NK-92 treated with Interleukin-12 subunit alpha and Interleukin-12 subunit beta, amount 100 ng/mL, for 24 hours (cell line): ENCODE measurements at places on chromosomes 16 and 17.

GRCh38 chr17:37720989-37721388, 23.9 kb downstream of the HNF1B start:
- no peak for DNase-seq

DNA sequence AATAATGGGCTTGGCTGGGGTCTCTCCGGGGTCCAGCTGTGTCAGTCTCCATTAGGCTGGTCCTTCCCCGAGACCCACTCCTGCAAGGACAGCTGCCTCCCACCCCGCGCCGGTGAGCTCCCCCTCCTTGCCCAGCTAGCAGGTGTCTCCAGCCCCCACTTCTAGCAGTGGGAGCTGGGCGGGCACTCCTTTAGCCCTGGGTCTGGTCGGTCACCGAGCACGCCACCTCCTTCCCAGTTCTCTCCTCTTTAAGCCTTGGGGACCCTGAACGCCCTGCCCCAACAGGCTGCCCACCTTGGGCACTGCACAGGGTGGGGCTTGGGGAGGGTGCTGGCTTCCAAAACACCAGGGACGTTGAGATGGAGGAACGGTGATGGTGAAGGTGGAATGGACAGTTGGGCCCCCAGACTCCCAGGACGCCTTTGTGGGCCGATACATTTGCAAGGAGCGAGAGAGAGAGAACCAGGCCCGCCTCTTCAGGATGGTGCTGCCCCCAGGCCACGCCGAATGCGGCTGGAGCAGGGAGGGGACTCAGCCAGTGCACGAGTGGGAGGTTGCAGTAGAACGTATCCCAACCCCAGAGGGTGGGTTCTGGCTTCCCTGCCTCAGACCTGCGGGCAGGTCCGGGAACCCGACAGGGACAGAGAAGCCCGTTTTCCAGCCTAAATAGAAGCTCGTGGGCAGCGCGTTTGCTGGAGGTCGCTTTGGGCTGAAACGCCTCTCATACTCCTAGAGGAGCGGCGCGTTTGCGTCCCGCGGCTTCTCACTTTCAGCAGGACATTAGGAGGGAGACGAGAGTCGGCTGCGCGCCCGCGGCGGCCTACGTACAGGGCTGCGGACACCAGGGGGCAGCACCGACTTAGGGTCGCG, 10.7 kb downstream of the TBX2 start:
- DNase-seq: no peak

GRCh38 chr17:38921756-38922411, 3.5 kb upstream of the LASP1NB start:
- DNase-seq: no peak

DNA sequence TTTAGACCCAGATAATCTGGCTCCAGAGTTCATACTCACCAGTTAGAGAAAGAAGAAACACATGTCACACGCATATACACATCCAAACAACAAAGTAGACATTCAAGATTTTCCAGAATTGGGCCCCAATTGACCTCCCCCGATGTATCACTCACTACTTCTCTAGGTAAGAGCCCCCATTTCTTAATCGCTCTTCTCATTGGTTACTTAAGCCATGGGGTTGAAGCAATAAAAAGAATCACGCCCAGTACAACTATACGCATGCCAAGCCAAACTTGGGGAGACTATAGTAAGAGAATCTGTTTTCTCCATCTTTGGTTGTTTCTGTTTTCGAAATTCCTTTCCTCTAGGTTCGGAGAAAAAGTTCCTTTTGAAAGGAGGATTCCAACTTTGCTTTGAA, 565 bp downstream of the DDX52 start:
- DNase-seq: no peak

- DNase-seq: no peak
Measured at GRCh38 chr17:39629494-39629880, 2.7 kb downstream of the PPP1R1B start.

DNA sequence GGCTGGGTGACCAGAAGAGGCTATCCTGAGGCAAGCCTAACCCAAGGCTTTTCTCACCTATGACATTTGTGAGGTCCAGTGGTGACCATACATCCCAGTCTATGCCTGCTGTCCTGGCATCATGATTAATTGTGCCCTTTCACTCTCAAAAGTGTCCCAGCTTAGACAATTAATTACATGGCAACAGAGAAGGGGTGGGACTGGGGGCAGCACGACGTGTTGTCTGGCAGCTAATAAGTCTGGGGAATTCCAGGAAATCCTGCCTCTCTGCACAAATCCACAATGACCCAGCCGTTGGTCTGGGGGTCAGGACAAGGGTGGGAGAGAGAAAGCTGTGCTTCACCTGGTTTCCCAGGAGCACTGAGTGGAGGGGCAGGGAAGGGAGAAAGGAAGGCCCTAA, 14.0 kb upstream of the MTMR4 start:
- no peak for DNase-seq

GRCh38 chr17:41835214-41835799, 725 bp downstream of the NT5C3B start:
- DNase-seq: no peak

DNA sequence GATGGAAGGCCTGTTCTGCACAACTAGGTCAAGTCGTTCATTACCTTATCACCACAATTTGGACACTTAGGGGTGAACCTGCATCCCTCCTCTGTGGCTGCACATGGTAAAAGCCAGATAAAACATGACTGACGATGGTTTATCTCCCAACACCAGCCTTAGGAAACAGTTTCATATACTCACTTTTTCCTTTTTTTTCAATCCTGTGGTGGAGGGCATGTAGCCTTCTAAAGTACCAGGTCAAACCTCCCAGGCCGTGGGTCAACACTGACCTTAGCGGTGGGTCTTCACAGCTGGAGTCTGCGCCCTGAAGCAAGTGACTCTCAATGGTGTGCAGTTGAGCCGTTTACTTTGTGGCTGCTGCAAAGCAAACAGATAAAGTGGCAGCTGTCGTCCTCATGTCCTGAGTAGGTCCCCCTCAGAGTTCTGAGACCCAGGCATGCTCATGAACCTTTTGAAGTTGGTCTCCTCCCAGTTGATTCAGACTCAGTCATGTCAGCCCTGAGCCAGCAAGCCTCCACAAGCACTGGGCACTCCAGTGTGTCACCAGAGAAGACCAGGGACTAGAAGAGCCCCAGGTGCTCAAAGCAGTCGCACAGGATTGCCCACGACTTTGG, 5.9 kb downstream of the FAHD1 start:
- DNase-seq: no peak

GRCh38 chr17:9330141-9330540, 245.5 kb downstream of the STX8 start:
- no peak for DNase-seq

GRCh38 chr17:82548681-82549303, 29.3 kb downstream of the FOXK2 start:
- DNase-seq: no peak

GRCh38 chr16:24344784-24345183, 88.6 kb downstream of the CACNG3 start:
- no peak for DNase-seq

DNA sequence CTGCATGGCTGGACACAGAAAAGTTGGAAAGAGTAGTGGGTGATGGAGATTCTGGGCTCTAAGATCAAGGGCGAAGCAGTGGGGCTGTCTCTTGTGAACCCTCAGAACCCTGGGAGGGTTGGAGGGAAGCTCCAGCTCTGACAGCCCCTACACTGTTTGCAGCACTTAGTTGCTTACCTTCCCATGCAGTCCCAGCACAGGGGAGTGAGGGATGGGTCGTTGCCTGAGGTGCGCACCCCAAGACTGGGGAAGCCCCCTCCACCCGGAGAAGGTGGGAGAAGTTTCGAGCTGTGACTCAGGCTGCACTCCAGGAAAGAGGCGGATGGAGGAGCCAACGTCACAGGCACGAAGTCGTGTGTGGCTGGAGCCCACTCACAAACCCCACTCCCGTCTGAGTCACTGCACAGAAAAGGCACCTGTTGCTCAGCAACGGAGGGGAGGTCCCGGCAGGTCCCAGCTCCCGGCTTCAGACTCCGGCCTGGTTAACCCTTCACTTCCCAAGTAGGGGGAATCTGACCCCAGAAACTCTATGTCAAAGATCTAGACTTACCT, 60.1 kb downstream of the AIPL1 start:
- no peak for DNase-seq

- no peak for DNase-seq
Measured at GRCh38 chr17:42698736-42699414, 16.5 kb downstream of the CNTNAP1 start.

GRCh38 chr17:45138911-45139532, 3.5 kb downstream of the ACBD4 start:
- DNase-seq: no peak

DNA sequence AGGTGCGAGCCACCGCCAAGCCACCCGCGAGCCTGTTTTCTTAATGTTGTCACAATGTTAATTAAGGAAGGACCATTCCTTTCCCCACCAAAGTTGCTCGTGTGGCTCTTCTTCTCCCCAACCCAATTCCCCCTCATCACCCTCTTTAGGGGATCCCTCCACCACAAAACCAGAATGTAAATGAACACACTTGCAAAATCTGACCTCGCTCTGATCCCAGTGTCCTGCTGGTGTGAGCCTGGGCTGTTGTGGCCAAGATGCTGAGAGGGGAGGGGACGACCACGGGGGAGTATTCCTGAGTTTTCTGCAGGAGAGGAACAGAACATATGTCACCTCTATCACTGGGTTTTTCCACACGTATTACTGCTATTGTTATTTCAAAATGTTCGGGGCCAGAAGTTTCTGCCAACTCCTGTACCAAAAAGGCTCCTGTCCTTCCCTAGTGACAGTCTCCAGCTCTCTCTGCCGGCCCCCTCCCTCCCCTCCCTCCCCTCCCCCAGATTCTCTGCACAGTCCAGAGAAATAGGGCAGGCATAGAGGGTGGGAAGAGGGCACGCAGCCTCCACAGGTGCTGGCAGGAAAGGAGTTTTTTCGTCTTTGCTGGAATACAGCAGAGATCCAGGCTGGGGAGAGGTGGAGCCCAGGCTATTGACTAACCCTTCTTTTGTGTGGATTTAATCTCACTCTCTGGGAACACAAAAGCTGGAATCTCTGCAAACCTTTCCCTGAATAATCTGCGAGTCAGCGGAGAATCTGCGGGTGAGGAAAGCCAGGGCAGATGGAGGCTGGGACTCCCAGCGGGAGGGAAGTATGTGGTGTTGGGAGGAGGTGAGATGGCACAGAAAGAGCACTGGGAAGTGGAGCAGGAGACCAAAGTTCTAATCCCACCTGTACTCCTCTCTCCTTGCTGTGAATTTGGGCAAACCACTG, 4.5 kb upstream of the CA4 start:
- DNase-seq: no peak

DNA sequence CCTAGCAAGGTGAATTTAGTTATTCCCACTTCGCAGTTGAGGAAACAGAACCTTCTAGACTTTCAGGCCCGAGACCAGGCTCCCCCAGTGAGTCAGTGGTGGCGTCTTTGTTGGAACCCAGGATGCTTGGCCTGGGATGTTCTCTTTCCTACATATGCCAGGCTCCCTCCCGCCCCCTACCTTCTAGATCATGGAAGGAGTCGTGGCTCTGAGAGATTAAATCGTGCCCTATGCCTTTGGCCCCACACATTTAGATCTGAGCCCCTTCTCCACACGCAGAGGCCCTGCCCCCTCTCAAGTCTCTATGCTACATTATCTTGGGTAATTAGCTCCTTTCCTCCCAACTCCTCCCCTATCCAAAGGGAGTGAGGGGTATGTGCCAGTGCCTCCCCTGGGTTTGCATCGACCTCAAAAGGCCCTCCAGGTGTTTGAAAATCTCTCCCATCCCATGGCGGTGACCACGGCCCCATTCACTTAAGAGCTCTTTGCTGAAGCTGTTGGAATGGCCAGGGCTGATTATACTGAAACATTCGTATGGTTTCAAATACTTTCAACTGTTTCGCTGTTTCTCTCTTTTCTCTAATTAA, 3.0 kb downstream of the NGFR start:
- DNase-seq: no peak

- DNase-seq: no peak
Measured at GRCh38 chr17:48194097-48194550, 86.6 kb downstream of the SNX11 start.

- DNase-seq: no peak
Measured at GRCh38 chr16:29714972-29715371, 30.8 kb downstream of the C16orf54 start.

- DNase-seq: no peak
Measured at GRCh38 chr17:1496869-1497268, 4.4 kb upstream of the MYO1C start.

DNA sequence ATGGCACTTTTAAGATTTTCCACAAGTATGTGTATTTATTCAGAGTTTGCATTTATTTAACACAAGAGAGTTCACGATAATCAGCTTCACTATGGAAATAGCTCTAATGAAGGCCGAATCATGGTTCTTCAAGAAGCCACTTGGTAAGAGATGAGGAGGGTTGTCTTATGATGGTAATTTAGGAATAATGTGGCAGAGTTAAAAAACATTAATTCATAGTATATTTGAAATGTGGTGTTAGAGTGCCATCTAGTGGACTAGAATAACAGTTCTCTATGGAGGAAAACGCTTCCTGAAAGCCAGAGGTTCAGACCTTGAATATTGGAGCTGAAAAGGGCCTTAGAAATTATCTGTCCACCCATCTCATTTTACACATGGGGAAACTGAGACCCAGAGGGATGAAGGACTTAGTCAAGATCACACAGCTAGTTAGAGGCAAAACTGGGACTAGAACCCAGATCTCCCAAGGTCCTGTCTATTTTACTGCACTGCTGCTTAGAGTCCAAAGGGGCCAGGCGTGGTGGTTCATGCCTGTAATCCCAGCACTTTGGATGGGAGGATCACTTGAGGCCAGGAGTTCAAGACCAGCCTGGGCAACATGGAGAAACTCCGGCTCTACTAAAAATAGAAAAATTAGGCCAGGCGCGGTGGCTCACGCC, 33.8 kb upstream of the KPNB1 start:
- DNase-seq: no peak

- no peak for DNase-seq
Measured at GRCh38 chr17:12691173-12691572, 25.5 kb downstream of the MYOCD start.

DNA sequence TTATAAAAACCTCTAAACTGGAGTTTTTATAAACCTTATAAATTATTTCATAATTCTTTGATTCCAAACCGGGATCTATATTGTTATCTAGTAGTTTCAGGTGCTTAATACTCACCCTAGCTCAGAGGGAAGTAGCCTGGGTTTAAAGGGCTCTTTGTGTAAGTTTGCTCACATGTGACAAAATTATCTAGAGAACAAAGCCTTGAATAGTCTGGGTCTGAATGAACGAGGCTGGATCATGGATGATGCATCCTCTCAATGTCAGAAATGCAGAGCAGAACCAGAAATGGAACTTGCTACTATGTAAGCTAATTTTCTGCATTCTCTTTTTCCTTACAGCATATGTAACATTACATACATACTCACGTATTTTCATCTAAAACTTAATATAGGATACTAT, 103.9 kb upstream of the NETO2 start:
- no peak for DNase-seq
